NCI-H1105 (cell line): ENCODE measurements at places on chromosomes 2 and 18.

GRCh38 chr2:234621120-234621519 is 124.2 kb upstream of the ARL4C start:
- no peak for DNase-seq

GRCh38 chr2:174233771-174234275 is 14.5 kb downstream of the OLA1 start:
- no peak for DNase-seq

DNA sequence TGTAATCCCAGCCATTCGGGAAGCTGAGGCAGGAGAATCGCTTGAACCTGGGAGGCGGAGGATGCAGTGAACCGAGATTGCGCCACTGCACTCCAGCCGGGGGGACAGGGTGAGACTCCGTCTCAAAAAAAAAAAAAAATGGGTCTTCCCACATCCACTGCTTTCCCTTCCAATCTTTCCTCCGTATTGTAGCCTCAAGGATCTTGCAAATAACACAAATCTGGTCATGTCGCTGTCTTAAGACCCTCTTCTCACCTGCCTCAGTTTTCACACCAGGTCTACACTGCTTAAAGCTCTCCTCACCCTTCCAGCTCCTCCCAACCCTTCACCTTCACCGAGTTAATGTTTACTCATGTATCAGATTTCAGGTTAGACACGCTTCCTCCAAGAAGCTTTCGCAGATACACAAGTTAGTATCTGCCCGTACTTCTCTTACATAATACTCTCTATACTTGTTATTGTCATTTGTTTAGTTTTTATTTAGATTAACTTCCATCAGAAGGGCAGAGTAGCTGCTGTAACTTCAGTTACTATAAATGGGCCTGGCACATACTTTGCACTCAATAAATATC is 1.5 kb downstream of the IER3IP1 start:
- no peak for DNase-seq

GRCh38 chr18:7576685-7577084 is 9.6 kb downstream of the PTPRM start:
- DNase-seq: no peak

GRCh38 chr2:157839162-157839801 is 36.8 kb downstream of the ACVR1 start:
- peak; percentile 77 for DNase-seq

- DNase-seq: no peak
These were observed 31.3 kb downstream of the TMEM247 start for GRCh38 chr2:46510598-46511177.

- DNase-seq: peak; percentile 41
These were observed 42.5 kb downstream of the CPO start for GRCh38 chr2:206981739-206982340.

DNA sequence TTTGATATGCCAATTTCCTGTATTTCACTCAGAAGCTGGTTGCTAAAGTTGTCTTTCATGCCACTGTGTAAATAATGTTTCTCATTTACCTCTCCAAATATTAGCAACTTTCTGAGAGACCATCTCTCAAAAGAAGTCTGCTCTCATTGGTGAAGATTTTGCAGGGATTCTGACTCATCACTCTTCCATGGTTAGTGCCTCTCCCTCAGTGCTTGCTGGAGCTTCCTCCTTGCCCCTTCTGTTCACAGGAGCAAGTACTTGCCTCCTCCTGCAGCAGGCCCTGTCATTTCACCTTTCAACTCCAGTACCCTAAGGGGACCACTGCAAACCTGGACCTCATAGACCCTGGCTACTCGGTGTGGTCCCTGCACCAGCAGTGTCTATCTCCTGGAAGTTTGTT is 168.8 kb downstream of the ZNF385B start:
- no peak for DNase-seq

DNA sequence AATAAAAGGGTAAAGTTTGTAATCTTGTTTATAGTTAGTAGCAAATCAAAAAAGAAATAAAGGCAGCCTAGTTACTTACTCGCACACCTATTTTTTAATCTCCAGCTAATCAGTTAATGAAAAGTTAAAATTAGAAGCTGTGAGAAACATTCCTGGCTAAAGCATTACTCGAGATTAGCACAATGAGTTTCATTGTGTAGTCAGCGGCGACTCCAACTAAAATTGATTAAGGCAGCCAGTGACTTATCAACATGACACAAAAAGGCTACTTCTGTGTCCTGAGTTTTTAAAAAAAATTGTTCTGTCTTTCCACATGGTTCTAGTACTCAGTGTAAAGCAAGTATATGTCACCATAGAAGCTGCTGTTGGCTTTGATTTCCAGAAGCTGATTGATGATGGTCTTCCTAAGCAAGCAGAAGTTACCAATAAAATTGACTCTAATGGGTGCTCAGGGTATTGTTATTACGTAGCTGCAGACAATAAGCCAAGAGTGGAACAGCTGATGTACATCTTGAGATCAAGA is 159.2 kb downstream of the CPS1 start:
- no peak for DNase-seq
